H4 (cell line): ENCODE measurements at places on chromosomes 6 and 20. TPM values are rescaled to one million over a fixed set of nuclear protein-coding genes. Genes with fewer than 3 reads are reported as not detected.

CDH26 gene
- total RNA-seq: 0.21 TPM in 1 of 2 replicates, not detected in the other

DNA sequence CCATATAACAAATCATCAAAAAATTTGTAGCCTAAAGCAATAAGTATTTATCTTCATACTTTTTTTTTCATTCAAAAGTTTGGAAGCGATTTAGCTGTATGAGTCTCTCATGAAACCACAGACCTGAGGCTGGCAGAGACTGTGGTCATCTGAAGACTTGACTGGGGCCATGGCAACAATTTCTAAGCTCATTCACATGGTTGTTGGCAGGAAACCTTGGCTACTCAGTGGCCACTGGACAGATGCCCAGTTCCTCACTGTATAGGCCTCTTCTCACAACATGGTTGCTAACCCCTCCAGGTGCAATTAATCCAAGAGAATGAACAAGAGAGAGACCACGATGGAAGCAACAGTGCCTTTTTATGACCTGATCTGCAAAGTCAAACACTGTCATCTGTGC is 235.9 kb downstream of the BTBD3 start:
- DNase-seq: peak; percentile 92

DNA sequence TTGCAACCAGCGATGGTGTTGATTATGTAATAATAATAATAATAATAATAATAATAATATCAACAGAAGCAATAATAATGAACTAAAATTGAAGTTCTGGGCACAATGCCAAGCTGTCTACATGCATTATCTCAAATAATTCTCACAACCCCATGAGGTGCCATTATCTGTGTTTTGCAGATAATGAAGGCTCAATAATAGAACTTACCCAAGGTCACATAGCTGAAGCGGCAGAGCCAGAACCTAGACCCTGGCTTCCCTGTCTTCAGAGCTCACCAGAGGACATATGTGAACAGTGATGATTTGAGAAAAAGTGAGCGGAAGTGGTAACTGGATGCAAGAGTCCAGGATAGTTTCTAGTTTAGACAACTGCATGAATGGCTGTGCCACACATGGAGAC is 91.0 kb downstream of the HIVEP1 start:
- DNase-seq: no peak

DNA sequence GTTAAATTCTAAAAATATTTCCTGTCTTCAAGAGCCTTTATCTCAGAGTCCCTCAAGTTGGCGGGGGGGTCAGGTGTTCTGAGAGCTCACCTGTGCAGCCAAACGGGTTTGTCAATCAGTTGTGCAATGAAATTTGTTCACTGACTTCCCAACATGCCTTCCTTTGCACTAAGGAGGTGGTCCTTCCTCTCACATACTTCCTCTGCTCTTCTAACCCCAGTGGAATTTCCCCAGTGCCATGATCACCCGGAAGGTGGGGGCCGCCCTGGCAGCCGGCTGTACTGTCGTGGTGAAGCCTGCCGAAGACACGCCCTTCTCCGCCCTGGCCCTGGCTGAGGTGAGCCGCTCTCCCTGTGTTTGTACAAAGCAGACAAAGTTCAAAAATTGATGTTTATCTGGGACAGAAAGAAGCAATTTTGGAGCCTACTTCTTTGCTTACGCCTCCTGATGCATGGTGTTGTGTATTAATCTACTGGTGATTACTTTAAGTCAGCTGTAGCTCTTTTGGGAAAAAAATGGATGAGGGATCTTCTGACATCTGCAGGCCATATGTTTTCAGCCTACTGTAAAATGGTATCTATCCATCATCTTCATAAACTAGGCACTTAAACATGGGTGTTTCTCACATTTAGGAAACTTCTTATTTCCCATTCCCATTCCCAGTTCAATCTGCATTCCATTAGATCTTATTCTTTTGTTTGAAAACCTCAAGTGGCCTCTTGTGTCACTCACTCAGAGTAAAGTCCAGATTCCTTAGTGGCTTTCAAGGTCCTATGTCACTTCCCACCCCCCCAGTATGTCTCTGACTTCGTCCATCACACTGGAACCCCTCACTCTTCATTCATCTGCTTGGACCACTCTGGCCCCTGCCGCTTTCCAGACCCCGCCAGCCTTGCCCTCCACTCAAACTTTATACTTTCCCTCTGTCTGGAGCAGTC is 10.1 kb downstream of the ALDH5A1 start:
- no peak for DNase-seq
